CD8-positive, alpha-beta memory T cell (primary cell): ENCODE measurements at places on chromosomes 5 and 9. TPM values are rescaled to one million over a fixed set of nuclear protein-coding genes. Genes with fewer than 3 reads are reported as not detected.

DNA sequence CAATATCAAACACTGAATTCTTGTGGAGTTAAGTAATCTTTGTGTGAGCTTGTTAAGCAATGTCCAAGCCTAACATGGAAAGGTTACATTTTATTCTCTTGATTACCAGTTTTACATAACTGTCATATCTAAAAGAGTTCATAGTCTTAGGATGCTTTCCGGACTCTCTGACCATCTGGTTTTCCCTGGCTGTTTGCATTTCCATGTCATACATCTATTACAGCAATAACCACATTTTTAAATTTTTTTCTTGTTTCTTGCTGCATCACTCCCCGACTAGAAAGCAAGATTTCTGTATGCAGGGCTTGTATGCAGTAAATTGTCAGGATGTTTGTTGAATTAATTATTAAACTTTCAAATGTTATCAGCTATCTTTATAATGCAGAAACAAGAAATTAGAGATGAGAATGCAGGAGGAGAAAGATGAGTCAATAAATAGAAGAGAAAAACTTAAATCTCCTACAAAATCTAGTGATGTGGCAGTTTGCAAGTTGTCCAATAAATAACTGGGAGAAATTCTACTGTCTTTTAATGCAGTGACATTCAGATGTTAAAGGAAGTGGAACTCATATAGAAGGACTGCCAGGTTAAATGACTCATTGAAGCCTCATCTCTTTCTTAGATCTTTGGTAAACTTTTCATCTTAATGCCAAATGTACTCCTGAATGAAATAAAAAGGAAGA is 179.6 kb upstream of the SGCD start:
- H3K4me1 ChIP-seq = no peaks in the 10 kb centered on the region
- no peak for DNase-seq
- H3K4me3 ChIP-seq = no peak overlapping the region

DNA sequence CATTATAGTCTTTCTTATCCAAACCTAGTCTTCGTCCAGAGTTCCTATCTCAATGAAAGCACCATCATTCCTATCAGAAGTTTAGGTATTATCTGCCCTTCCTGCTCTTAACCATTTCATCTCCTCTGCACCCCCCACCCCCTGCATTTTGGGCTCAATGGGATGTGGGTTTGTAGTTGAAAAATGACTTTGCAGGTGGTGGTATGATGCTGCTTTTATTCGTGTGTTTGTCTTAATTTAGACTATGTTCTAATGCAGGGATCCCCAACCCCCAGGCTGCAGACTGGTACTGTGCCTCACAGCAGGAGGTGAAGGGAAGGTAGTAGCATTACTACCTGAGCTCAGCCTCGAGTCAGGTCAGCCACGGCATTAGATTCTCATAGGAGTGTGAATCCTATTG is 49.4 kb upstream of the ZNF608 start:
- no peak overlapping the region for H3K4me3 ChIP-seq
- no peak overlapping the region for H3K27ac ChIP-seq
- no peaks in the 10 kb centered on the region for H3K36me3 ChIP-seq
- DNase-seq = no peak

The FBN2 gene
- total RNA-seq = 0.09 TPM

The ENHO gene
- 0.39 TPM for total RNA-seq

The TBC1D2 gene
- 4.8 TPM for total RNA-seq

The DMRT3 gene
- not detected for total RNA-seq

The PDE6A gene
- not detected for total RNA-seq

The SETD9 gene
- 15.0 TPM for total RNA-seq

The DMRTA1 gene
- not detected for total RNA-seq
